ENCODE measurements at places on chromosomes 4 and X.
A peak's percentile ranks its signal among the peaks of the same experiment; 100 is the strongest.

DNA sequence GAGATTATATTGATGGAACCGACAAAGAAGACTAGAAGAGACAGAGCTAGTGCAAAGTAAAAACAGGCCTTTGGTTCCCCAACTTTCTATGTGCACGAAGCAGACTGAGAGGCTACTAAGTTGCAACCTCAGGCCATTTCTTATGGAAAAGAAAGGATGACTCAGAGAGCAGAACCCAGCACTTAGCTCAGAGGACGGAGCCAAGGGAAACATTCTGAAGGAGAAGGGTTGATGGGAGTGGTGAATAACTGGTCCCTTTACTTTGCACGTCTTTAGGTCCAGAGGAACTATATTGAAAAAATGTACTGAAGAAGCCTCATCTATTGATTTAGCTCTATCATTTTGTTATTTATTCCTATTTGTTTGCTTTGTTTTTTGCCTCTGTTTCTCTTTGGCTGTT is 182.1 kb downstream of the CPE start:
- no peak for DNase-seq

DNA sequence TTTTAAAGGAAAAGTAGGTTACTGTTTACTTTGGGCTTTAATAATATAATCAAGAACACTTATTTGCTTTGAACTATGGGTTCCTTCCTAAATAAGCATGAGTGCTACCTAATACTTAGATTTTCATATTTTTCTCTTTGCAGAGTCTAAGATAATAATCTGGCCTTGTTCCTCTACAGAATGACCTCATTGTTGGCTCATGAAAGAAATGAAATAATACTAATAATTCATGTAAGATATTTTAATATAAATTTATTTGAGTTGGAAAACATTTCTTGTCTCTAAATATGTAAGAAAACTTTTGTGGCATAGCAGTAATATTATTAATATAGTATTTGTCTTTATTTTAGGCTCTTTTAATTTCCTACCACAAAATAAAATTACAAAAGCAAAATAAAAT is 601.3 kb downstream of the IQCM start:
- no peak for DNase-seq

- no peak for DNase-seq
These were observed 28.6 kb upstream of the ZCCHC4 start for GRCh38 chr4:25283948-25284347.

DNA sequence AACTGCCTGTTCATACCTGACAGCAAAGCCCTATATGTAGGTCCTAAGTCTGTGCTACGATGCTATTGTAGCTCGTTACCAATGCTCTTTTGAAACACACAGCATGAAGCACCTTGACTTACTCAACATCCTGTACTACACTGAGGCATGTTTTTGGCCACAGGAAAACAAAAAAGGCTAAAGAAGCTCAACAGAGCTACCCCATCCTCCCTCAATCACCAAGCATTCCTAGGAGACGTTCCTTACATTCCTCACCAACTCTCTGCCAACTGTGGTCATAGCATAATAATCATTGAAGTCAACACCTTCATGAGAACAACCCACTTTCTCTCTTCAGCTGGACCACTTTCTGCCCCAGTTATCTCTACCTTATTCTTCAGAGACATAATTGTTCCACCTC is 73.7 kb upstream of the SLC25A43 start:
- no peak for DNase-seq

DNA sequence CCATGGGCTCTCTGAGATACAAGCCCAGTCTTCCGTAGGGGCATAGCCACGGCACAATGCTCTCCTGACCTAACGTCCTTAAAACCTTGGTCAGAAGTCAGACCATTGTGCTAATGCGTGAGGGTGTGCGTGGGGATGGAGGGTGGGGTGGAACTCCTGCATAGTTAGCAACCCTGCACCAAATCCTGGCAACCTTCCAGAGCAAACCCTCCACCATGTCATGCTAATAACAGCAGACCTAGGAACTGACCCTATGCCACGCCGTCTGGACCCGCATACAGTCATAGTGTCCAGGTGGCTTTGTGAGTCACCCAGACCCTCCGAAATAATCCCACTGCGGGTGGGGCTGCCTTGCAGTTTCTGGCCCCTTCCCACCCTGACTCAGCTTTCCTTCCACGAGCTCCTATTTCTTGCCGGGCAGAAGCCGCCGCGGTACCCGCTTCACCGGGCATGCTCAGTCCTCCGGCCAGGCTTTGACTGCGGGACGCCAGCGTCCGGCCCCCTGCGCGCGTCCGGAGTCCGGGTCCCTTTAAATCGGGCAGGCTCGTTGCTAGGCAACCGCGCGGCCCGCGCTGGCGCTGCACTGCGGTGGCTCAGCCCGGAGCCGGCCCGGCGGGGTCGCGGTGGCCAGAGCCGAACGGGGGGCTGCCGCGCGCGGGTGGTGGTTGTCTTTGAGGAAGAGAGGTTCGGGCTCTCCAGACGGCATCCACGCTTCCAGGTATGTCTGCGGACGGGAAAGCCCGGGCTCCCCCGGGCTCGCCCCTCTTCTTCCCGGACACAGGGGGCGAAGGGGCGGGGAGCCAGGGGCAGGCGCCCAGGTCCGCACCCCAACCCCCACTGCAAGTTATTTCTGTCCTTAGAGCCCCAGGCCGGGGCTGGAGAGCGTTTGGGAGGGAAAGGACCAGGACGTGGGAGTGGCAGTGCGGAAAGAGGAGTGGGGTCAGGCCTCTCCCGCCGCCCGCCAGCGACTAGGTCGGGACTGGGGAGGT is at the start of gene CCDC160:
Gene CCDC160 (plus strand): TSS at position 557 of the 989 bp plus-strand sequence. CDS start 7,619 bp downstream, outside the sequence.
- no peak for DNase-seq

DNA sequence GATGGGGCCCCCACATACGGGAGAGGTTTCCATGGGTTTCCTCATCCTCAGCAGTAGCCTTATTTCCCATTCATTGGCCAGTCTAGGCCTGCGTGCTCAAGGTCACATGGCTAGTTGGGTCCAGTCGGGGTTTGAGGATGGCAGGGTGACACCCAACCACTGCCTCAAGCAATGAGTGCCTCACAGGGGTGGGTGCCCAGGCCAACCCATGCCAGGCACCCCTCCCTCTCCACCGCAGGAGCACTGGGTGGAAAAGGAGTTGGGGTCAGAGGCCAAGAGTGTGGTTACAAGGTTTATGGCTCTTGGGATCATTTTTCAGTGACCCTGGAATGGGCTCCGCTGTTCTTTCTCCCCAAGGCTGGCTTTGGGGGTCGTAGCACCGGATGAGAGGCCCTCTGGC is 3.1 kb downstream of the NSG1 start:
- no peak for DNase-seq

GRCh38 chr4:5969777-5970176 is 48.5 kb downstream of the C4orf50 start:
- DNase-seq: no peak

DNA sequence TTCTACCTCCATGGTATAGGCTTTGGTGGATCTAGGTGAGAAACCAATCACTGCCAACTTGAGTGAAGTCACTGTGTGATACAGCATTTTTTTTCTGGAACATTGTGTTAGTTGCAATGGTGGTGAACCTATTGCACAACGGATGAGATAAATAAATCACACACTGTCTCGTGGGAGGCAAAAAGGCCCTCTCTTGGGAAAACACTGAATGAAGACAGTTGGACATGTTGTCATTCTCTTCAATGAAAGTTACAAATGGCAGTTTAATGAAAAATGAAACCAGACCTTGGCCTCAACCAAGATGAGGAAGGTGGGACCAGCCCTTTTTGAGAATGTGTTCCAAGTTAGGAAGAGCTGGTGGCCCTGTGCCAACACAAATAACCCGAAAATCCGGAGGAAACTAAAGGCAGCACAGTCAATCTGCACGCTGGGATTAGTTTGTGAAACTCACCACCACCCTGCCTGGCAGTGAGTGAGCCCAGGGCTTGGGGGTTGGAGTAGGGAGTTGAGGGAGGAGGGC is 5.4 kb upstream of the ADGRG2 start:
- DNase-seq: peak; percentile 37

GRCh38 chr4:129994715-129995114 is 898.8 kb downstream of the C4orf33 start:
- no peak for DNase-seq

- DNase-seq: peak; percentile 12
These were observed 58.9 kb downstream of the NAF1 start for GRCh38 chr4:163107754-163108153.
